BE2C (cell line): ENCODE measurements at places on chromosomes 13 and 19.

- no peak for DNase-seq
Measured at GRCh38 chr13:20354722-20355121, 122.6 kb upstream of the GJB6 start.

- no peak for DNase-seq
Measured at GRCh38 chr13:45678282-45678681, 23.8 kb upstream of the CBY2 start.

DNA sequence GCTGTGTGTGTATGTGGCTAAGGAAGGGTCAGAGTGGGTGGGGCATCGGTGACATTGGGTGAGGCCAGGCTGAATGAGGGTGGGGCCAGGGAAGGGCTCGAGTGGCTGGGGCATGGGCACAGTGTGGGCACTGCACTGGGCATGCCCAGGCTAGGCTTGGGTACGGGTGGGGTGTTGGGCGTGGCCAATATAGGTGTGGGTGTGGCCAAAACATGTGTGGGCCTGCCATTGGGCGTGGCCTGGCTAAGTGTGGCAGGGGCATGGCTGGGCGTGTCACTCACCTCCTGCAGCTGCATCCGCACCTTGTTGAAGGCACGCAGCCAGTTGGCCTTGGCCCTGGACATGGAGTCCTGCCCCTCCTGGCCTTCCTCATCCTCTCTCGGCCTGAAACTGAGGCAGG, 33.2 kb downstream of the UNC13A start:
- DNase-seq = no peak

DNA sequence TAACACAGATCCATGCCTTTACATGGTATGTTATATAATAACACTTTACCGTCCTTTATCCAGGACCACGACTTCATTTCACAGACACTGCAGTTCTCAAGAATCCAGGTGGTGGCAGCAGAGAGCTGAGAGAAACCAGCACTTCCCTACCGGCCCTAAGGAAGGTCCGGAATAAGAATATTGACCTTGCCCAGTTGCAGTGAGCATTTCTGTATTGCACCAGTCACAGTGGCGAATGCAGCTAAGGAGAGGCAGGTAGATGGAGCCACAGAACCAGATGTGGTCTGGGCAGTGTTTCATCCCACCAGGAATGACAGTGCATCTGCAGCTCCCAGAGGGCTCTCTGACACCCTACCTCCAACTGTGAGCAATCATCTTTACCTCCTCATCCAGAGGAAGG, 44.6 kb downstream of the ZNF787 start:
- peak; percentile 69 for DNase-seq

DNA sequence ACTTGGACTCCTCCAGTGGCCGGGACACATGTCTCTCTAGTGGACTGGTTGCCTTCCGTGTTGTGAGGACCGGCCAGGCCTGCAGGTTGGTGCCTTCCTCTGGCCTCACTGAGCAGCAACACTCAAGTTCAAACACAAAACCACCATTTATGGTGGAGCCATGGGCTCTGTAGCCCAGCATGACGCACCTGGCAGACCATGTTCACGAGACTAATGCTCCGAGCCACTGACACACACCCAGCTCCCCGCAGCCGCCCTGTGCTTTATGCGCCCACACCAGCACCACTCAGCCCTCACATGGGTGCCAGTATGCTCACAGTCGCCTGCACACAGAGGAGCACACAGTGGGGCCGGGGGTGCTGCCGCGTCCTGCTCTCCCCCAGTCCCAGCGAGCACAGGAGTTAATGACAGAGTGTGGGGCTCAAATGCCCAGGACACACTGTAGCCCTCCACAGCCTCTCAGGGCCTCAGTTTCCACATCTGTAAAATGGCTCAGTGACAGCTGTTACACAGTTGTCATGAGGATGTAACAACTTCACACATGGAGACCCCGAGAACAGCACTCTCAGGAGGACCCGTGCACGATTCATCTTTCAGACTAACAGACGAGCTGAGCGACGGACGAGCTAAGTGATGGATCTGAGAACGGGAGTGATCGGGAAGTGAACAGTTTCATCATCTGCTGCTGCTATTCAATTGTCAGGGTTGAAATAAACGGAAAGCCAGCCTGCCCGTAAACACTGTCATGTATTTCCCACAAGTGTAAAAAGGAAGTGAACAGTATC, 7.8 kb downstream of the GAS6 start:
- DNase-seq = no peak

DNA sequence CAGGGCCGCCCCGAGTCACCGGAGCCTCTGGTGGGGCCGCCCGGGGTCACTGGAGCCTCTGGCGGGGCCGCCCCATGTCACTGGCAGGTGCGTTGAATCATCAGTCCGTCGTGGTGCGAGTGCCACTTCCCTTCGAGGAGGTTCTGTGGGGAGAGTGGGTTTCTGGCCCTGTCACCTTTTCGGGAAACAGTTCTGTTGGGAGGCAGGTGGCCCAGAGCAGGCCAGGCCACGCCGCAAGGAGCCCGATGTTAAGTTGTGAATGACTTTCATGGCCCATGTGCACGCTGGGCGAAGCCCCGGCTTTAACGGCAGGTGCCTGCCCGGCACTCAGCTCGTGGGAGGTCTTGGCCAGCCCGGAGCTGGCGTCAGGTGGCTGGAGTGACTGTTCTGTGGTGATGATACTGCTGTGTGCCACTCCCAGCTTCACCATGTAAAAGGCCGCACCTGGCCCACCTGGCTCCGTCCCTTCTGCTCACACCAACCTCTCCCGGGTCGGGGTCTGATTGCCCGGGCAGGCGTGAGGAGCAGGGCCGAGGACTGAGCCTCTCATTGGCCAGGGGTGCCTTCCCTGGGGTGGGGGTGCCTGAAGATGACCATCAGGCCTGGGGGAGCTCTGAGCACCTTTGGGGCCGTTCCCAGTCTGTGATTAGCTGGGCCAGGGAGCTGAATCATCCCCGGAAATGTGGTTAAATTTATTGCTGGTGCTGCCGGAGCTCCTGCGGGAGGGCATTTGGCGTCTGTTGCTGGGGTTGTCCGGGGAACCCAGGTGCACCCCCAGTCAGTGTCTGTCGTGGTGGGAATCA, 29.2 kb downstream of the CSNK1G2 start:
- no peak for DNase-seq

DNA sequence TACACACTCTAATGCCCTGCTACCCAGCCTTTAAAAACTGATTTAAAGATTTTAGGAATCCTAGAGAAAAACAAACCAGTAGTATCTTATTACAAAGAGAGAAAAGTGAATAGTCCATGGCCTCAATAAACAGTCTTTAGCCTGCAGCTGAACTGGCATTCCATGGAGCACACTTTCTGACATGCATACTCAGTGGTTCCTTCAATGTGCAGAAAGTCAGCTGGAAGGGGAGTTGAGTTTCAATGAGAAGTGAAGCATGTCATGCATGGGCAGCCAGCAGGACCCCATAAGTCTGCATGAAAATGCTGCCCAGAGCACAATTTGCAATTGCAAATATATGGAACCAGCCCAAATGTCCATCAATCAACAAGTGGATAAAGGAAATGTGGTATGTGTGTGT, 273.7 kb downstream of the UQCRFS1 start:
- no peak for DNase-seq

GRCh38 chr19:41525989-41526388, 50.0 kb upstream of the CEACAM21 start:
- no peak for DNase-seq

- no peak for DNase-seq
Measured at GRCh38 chr13:77514336-77514726, 21.2 kb upstream of the SCEL start.

GRCh38 chr19:48442116-48443035, 3.4 kb upstream of the GRWD1 start:
- no peak for DNase-seq

DNA sequence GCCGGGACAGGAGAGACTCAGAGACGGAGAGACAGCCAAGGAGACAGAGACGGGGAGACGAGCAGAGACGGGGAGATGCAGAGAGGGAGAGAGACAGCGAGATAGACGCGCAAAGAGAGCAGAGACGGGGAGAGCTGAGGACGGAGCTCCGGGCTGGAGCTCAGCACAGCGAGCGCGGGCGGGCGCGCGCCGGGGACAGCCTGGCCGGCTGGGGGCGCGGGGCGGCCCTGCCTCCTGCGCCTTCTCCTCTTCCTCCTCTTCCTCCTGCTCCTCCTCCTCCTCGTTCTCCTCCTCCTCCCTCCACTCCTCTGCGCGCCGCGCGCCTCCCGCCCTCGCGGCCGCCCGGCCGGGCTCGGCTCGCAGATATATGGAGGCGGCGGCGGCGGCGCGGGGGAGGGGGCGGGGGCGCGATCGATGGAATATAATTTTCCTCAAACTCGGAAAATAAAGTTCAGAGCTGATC, at the start of gene ERFL:
Gene ERFL (minus strand): TSS at position 229 of the 463 bp plus-strand sequence. CDS start 15,530 bp downstream, outside the sequence.
- DNase-seq = no peak
